ENCODE measurements at places on chromosomes 13 and 19.

- DNase-seq, result no peak
Measured at GRCh38 chr19:10892256-10892655, 20.9 kb downstream of the CARM1 start.

- peak; percentile 29 for DNase-seq
Measured at GRCh38 chr13:27201661-27202060, 30.1 kb upstream of the USP12 start.

DNA sequence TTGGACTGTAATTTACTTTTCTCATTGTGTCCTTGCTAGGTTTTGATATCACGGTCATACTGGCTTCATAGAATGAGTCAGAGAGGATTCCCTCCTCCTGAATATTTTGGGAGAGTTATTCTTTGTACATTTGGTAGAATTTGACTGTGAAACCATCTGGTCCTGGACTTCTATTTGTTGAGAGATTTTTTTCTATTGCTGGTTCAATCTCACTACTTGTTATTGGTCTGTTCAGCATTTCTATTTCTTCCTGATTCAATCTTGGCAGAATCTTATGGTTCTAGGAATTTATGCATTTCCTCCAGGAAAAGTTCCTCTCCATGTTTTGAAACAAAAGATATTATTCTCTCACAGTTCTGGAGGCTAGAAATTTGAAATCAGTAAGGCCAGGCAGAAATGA, 4.9 kb upstream of the CD33 start:
- DNase-seq, result no peak

GRCh38 chr13:33213797-33214196, 71.8 kb downstream of the STARD13 start:
- DNase-seq, result peak; percentile 44

GRCh38 chr13:67267136-67267535, 37.0 kb upstream of the PCDH9 start:
- DNase-seq, result peak; percentile 12

GRCh38 chr19:34432797-34433196, 4.6 kb downstream of the UBA2 start:
- DNase-seq, result no peak

- DNase-seq, result peak; percentile 79
Measured at GRCh38 chr19:50325310-50326100, 3.7 kb downstream of the KCNC3 start.

- no peak for DNase-seq
Measured at GRCh38 chr13:95540888-95541287, 11.6 kb upstream of the CLDN10 start.

DNA sequence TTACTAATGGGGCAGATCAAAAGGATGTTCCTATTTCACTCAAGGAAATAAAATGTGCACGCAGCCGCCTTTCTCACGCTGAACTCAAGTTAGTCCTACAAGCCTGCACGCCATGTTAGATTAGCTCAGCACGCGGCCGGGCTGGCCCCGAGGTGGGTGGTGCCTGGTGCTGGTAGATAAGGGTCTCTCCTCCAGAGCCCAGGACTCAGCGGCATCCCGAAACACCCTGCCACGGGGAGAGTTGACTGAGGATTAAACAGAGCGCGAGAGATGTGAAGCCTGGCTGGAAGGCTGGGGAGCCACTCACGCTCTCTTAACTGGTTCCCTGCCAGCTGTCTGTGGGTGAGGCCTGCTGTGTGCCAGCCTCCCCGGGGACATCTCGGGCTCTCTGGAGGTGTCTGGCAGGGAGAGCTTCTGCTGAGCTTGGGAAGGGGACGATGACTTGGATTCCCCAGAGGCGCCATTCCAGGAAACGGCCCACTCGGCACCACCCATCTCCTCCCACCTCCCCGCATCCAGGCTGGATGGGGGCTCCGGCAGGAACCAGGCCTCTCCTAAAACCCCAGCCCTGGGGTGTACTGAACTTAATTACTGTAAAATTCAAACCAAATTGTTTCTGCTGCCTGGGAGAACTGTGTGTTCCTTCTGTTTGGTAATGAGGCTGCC, 122.2 kb downstream of the KDM4B start:
- DNase-seq, result peak; percentile 83

DNA sequence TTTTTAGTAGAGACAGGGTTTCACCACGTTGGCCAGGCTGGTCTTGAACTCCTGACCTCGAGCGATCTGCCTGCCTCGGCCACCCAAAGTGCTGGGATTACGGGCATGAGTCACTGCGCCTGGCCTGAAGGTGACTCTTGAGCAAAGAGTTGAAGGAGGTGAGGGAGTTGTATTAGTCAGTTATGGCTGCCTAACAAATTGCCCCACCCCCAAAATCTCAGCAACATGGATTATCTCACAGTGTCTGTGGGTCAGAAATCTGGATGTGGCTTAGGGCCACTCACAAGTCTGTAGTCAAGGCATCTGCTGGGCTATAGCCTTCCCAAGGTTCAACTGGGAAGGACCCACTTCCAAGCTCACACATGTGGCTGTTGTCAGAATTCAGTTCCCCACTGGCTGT, 52.8 kb upstream of the ADGRE5 start:
- no peak for DNase-seq

- DNase-seq, result peak; percentile 24
Measured at GRCh38 chr13:102873653-102874052, 27.8 kb downstream of the ERCC5 start.

DNA sequence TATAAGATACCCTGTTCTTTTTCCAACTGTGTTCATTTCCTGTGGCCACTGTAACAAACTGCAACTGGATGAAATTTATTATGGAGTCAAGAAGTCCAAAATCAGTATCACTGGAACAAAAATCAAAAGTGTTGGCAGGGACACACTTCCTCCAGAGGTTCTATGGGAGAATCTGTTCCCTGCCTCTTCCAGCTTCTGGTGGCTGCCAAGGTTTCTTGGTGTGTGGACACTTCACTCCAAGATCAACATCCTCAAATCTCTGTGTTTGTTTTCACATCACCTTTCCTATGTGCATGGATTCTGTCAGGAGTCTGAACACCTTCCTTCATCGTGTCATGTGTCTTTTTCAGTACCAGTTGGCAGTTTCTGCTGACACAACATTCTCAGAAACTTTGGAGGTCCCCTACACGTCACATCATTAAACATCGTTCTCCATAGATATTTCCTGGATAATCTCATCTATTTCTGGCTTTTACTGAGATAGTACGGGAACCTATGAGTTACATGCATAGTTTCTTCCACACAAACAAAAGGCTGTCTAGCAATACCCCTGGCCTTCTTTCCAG, 15.2 kb upstream of the EFNB2 start:
- DNase-seq, result no peak

GRCh38 chr13:110636701-110637201, 21.4 kb downstream of the NAXD start:
- no peak for DNase-seq

GRCh38 chr19:16112778-16113177, 1.1 kb downstream of the RAB8A start:
- DNase-seq, result no peak

DNA sequence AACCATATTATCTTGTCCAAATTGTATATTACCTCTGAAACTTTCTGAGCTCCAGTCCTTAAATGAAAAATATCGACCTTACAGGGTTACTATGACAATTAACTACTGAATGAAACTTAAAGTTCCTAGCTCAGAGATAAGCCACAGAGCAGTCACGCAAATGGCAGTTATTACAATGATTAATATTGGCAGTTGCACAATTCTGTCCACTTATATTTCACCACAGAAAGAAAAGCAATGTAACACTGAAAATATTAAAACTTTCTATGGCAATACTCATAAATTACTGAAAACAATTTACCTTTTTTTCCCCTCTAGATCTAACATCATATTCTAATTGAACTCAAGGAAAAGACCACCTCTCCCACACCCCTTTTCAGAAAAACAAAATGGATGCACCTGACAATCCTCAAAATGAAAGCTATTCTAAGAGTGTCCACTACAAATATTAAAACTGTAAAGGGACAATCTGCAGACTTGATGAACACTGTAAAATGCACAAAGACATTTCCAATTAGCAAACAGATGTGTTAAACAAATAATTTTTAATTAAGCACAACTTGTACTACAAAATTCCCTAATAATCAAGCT, 14.6 kb downstream of the LNX2 start:
- no peak for DNase-seq

GRCh38 chr19:17949956-17950309, 17.0 kb upstream of the KCNN1 start:
- no peak for DNase-seq

DNA sequence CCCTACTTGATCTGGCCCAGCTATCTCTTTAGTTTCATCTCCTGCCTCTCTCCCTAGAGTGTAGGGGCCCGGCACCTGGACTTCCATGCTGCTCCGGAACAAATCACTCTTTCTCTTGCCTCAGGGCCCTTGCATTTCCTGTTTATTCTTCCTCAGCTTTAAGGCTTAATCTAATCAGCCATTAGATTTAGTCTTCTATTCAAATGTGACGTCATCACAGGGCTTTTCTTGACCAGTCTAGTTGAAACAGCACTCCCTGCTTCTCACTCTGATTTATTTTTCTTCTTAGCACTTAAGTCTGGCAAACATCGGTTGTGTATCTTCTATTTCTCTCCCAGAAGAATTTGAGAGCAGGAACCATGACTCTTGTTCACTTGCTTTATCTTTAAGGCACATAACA, 564.1 kb downstream of the EFNB2 start:
- no peak for DNase-seq

DNA sequence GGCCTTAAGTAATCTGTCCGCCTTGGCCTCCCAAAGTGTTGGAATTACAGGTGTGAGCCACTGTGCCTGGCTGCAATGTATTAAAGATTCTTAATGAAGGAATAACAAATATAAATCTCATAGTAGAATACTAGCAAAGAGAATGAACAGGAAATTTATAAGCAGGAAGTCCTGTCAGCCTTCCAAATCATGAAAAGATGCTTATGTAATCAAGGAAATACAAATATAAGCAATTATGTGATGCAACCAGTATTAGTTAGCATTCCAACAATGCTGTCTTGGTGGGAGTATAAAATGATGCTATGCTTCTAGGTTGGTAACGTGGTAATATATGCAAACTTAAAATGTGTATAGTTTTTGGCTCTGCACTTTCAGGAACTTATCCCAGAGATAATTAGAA, 133.8 kb downstream of the PDS5B start:
- DNase-seq, result peak; percentile 23

DNA sequence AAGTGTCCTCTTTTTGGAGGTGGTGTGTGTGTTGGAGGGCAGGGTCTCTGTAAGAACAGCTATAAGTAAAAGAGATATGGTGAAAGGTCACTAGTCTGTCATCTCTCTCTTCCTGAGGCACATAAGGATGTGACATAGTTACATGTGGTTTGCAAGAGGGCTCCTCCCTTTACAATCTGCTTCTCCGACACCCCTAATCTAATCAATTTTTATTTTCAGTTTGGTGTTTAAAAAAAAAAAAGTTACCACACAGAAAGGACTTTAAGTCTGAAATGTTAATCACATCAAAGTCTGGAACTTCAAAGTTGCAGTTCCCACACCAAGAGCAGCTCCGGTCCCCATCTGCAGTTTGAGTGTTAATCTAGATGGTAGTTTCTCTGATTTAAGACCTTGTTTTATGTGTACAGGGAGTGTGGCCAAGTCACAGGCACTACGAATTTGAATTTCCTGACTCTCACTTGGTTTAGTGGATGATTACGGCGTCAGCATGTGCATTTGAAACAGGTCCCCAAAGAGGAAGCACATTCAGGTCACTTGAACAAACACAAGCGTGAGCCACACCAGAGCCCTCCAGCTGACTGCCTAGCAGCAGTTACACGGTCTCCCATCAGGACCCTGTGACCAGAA, 53.1 kb downstream of the FOXO1 start:
- DNase-seq, result no peak

DNA sequence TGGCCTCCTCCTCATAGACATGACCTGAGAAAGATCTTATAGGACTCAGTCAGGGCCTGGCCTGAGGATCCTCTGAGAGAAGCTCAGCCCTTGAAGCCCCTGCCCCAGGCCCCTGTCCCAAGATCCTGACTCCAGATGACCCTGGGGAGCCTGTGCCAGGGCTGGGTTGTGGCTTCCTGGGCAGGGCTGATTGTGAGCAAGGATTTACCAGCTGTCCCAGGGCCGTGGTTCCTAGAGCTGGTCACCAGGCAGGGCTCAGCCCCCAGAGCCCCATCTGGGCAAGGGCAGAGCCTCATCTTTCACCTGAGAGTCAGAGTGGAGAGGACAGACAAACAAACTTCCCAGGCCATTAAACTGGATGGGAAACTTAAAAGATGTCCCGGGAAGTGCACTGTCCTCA, 1.9 kb downstream of the CEACAM21 start:
- no peak for DNase-seq

GRCh38 chr19:41016488-41017071, 25.5 kb downstream of the CYP2B6 start:
- no peak for DNase-seq

DNA sequence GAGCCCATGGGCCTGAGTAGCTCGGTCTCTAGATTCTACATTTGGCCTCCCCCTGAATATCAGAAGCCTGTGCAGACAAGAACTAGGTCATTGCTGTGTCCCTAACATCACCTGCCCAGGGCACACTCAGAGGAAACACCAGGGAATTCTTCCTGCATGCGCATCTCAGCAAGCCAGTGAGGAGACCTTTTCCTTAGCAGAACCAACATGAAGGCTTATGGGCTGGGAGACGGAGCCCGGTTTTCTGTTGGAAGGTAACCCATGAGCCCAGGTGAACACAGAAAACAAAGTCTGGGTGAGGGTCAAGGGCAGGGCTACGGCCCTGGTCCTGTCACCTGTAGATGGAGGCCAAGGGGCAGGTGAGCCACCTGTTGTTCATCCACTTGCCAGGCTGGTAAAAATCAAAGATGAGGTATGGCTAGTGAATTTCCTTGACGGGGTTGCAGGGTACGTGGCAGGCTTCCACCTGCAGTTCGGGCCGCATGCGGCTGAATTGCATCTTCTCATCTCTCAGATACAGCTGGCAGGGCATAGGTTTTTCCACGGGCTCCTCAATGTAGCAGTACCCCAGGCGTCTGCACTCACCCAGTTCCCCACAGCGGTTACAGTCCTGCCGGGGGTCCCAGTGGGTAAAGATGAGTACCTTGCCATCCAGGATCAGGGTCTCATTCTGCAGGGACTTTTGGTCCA, 3.6 kb upstream of the FAM187B start:
- DNase-seq, result no peak

DNA sequence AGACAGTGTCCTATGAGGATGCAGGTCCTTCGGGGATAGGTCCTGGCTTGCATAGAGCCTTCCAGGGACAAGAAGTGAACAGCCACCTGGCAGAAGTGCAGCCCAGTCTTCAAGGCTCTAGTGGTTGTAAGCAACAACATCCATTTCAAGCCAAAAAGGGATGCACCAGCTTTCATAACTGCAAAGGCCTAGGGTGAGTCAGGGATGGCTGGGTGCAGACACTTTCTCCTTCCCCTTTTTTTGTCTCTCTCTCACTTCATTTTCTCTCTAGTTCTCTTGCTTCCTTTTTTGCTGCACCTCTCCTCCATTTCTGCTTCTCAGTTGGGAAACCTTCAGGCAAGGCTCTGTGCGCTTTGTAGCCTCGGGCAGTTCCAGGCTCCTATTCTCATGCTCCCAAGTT, 196.2 kb upstream of the ZNF536 start:
- no peak for DNase-seq

DNA sequence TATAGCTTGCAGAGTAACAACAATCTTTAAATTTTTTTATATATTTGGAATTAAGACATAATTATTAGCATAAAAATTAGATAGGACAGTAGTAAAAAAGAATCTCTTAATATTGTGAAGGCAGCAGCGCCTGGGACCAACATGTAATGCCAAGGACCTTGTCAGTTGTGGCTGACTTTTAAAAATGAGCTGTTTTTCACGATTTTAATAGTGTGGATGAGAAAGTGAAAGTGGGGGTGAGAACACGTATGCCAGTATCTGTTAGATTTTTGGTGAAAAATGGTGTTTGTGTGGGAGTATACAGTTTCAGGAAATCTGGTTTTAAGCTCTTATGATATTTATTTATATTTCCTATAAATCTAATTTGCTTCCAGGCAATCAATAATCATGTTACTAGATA, 125.2 kb downstream of the LMO7 start:
- peak; percentile 39 for DNase-seq
